HFFc6 (cell line): ENCODE measurements at places on chromosomes 1 and 21. TPM values are rescaled to one million over a fixed set of nuclear protein-coding genes. Genes with fewer than 3 reads are reported as not detected.

NHLH1 gene
- total RNA-seq: 0.09 TPM in 1 of 3 replicates, not detected in the others

FALEC gene
- 0.59 TPM in 1 of 3 replicates, not detected in the others for total RNA-seq

- DNase-seq: no peak
Measured at GRCh38 chr1:182170891-182171461, 109.5 kb upstream of the ZNF648 start.

- DNase-seq: peak; percentile 68
Measured at GRCh38 chr21:14864211-14865021, 200.4 kb downstream of the NRIP1 start.

- no peak for DNase-seq
Measured at GRCh38 chr1:244102046-244102445, 51.0 kb downstream of the ZBTB18 start.

GRCh38 chr1:189429610-189430009, 1048.1 kb downstream of the BRINP3 start:
- no peak for DNase-seq

CAPN9 gene
- total RNA-seq: not detected in 2 replicates

- peak; percentile 24 for DNase-seq
Measured at GRCh38 chr1:178037510-178038253, 56.2 kb upstream of the RASAL2 start.

LCE2B gene
- not detected in 3 replicates for total RNA-seq

GRCh38 chr1:115594600-115594999, 47.2 kb upstream of the VANGL1 start:
- DNase-seq: no peak

DNA sequence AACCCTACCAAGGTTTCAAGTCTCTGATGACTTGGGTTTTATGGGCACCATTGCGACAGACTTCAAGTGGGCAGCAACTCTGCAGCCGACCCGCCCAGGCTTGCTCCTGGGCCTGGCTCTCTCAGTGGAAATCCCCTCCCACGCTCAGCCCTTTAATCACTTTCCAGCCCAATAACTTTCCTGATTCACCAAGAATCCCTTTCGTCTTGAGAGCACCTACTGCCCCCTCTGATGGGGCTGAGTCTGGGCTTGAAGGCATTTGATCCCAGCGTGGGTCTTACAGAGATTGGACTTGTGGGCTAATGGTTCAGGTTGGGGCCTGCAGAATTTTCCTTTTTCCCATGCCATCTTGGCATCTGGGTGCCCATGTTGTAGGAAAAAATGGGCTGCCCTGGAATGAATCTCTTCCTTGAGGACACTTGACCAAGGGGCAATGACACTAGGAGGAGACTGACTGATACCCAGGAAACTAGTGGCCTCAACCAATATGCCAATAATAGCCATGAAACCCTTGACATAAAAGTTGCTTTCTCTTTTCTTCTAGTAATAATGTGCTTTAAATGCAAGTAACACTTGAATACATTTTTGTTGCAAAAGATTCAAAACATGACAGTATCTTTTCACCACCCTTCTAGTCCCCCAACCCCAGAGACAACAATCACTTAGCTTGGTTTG, 7.8 kb upstream of the PHLDA3 start:
- DNase-seq: no peak

- no peak for DNase-seq
Measured at GRCh38 chr1:175511496-175511895, 231.9 kb downstream of the TNR start.

DNA sequence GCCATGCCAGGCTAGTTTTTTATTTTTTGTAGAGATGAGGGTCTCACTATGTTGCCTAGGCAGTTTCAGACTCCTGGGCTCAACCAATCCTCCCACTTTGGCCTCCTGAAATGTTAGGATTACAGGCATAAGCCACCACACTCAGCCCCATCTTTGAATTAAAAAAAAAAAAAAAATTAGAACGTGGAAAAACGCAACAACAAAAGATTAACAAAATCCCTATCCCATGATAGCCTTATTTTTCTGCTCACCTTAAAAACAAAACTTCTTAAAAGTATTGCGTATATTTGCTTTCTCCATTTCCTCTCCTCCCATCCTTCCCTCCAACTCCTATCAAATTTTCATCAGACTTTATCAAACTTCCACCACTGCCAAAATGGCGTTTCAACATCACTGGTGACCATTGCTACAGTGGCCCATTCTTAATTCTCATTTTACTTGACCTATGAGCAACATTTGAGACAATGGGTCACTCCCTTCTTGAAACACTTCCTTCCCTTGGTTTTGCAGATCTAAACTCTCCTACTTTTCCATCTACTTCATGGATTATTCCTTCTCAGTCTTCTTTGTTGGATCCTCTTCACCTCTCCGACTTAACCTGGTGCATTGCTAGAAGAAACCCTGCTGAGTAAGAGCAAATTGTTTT, 579 bp upstream of the ZNF684 start:
- DNase-seq: no peak

- DNase-seq: no peak
Measured at GRCh38 chr1:1255611-1256010, 9.1 kb upstream of the C1QTNF12 start.

DNA sequence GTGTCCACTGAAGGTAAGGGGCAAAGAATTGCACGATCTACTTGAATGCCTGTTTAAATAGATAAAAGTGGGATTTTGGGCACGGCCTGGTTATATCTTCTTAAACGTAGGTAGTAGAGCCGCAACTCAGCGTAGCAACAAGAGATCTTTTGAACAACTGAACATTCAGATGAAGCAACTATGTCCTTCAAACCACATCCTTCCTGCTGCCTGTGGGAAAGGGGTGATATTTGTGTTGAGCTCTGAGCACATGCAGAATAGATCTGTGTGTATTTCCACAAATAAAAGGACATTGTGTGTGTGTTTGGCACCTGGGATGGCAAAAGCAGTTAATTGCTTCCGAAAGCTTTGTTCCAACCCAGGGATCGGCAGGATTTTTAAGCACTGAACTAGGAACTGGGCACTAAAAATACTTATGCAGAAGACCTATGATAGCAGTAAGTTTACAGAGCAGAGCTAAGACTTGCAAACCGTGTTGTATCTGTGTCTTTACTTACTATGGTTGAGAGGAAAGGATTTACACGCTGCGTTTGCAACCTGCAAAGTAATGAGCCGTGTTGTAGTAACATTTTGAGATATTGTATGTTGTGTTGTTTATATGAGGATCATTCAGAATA, 333.4 kb downstream of the CHRM3 start:
- DNase-seq: no peak

DNA sequence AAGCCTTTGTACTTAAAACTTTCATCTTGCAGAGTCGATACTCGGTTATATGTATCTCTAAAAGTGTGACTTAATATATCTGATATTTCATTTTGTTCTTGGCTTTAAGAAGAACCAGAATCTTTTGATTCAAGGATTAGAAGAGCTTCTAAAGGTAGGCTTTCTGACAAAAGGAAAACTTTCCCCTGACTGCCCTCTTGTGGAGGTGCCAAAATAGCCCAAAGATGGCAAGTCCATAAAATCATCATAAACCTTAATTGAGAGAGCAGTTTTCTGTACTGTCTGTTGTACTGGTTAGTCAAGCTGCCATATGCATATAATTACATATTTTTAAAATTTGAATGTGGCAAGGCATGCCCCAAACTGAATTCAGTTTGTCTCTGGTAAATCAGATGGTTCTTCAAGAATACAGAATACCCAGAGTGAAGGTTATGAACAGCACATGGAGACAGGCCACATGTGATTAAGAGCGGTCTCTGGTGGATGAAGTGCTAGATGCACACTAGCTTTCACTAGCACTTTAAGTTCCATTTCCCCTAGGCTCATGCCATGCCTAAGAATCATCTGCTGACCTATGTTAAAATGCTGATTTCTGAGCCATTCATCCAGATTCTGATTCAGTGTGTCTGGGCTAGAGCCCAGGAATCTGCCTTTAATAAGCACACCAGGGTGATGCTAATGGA, 27.7 kb upstream of the ELAVL4 start:
- DNase-seq: no peak

DNA sequence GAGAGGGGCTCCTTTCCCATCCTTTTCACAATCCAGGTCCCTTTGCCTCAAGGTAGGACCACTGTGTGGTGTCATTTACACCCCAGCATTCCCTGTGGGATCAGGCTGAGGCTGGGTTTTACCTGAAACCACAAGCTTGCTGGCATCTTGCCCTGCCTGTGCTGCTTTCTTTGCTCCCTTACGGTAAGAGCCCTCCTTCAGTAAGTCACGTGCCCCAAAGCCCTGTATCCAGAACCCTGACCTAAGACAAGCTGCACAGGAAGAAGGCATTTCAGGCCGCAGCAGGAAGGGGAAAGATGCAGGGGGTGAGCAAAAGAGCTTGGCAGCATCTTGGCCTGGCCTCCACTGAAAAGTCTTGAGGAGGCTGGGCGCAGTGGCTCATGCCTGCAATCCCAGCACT, 58.4 kb downstream of the KLHDC7A start:
- no peak for DNase-seq

DNA sequence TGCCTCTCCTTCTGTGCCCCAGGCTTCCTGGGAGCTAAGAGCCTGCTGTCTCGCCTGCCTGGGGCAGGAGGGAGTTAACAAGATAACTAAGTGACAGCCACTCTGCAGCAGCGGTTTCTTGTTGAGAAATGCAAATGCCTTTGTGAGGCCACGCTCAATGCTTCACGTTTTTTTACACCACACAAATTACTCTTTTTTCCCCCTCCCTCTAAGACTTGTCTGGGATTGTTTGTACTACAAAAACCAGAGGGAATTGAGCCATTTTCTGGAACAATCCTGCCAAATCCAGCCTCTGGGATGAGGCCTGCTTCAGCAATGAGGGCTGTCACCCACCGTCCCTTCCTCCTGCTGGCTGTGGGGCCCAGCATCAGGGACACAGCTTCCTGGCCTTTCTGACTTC, 119.6 kb downstream of the ACTL8 start:
- DNase-seq: peak; percentile 94

RGL1 gene
- 12.9 to 16.8 TPM (median 13.6 TPM) in 3 replicates for total RNA-seq

DNA sequence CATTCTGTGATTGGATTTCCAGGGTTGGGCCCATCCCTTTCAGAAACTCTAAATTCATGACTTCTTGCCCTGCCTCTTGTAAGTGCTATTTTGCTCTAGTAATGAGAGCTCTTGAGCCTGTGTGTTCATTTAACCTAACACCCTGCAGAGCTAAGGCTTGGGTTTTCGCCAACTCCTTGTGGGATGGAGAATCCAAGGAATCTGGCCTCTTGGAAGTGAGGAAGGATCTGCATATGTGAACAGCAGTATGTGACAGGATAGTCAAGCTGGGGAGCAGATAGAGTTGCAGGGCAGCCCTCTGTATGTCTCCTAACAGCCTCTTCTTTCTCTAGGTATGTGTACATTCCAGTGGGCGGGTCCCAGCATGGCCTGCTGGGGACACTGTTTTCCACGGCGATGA, 258.9 kb downstream of the HHAT start:
- DNase-seq: no peak

NLRP3 gene
- 0.33 to 4.3 TPM (median 0.38 TPM) in 3 replicates for total RNA-seq

DNA sequence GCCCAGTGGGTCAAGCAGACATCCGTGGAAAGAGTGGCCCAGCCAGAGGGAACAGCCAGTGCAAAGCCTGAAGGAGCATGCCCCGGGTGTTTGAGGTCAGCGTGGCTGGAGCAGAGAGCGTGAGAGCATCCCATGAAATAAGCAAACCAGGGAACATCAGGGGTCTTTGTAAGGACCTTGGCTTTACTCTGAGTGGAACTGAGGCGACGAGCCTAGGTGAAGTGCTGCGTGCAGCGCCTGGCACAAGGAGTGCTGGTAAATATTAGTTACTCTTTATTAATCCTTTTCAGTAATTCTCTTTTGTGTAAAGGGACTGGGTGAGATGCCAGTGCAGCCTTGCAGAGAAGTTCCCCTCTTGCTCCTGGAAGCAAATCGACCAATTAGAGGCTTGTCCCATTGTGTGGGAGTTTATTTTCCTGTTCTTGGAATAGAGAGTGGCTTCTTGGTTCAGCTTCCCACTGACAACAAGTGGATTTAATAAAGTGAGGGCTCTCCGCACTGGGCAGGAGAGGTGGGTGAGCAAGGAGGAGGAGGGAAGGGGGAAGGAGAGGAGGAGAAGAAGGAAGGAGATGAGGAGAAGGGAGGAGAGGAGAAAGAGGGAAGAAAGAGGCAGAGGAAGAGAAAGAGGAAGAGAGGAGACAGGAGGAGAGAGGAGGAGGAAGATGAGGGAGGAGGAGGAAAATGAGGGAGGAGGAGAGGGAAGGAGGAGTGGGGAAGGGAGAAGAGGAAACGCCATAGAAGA, 37.6 kb upstream of the DISP3 start:
- DNase-seq: no peak

DNA sequence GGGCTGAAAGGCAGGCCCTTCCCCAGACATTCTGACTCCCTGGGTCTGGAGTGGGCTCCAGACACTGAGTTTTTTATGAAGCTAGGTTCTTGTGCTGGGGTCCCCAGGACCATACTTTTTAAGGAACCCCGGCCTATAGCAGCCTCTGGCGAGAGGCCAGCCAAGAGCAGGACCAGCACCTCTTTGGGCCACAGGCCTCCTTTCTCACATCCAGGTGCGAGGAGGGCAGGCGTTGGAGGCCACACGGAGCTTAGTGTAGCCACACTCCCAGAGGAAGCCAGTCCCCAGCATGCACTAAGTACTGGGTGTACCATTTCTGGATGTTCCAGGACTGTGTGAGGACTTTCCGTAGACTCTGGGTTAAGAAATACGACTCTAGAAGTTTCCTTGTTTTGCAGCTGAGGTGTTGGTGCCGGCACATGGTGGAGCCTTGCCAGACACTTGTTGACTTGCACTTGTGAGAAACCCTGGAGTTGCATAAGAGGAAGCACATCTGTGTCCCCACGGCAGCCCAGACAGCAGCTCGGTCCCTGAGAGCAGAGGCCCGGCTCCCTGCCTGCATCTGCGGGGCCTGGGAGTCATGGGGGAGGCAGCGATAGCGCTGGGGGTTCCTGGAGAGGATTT, 122.2 kb upstream of the VAMP3 start:
- no peak for DNase-seq

DNA sequence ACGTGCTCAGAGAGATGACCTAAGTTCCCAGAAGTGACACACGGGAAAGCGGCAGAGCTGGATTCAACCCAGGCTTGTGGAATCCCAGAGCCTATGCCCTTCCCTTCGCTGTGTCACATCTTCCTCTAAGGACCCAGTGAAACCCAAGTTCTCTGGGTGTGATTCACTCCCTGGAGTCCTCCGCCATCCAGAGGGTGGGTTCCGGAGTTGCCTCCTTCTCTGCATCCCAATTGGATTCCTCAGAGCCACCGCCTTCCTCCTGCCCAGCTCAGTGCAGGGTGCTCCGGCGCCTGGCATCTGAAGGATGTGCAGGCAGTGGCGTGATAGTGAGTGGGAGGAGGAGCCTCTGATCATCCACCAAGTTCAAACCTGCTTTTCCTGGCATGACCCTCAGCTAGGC, 20.7 kb upstream of the RCC2 start:
- no peak for DNase-seq

DNA sequence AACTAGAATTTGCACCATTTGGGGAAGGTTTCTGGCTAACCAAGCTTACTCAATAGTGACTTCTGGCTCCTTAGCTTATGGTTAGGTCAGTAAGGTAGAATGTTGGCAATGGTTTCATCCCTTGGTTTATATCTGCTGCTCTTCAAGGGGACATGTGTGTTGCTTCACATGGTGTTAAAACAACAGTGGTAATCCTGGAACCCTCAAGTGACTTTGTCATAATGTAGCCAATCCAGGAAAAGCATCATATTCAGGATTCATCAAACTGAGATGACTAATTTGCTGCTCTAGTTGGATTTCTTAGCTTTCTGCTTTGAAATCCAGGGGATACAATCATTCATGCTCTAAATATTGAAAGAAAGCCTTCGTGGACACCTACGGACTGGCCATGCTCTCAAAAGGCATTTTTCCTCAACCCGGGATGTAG, 108.7 kb downstream of the RGL1 start:
- peak; percentile 38 for DNase-seq
